ENCODE measurements at places on chromosomes 4 and X. TPM values are rescaled to one million over a fixed set of nuclear protein-coding genes. Genes with fewer than 3 reads are reported as not detected.

DNA sequence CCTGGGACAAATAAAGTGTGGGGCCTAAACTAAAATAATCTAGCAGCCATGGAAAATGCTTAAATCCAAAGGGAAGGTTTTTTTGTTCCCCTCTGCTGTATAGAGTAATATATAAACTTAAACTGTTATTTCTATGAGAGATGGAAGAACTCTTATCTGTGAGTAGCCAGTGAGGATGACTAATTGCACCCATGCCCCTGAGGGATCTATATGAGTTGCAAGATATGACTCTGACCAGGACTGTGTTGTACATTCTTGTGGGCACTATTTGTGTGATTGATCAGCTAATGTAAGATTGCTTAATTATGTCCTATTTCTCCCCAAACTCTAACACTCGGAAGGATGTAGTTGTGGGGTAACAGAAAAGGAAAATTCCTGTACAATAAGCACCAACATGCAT is 35.2 kb upstream of the AMBN start:
- H3K4me1 ChIP-seq, result no peaks in the 10 kb centered on the region
- H3K27ac ChIP-seq, result no peak overlapping the region
- no peaks in the 10 kb centered on the region for H3K27me3 ChIP-seq
- no peak for DNase-seq

GRCh38 chr4:146059151-146059550 is 116.4 kb upstream of the LSM6 start:
- no peak overlapping the region for H3K4me3 ChIP-seq
- no peak for DNase-seq
- H3K27ac ChIP-seq, result no peak overlapping the region

DNA sequence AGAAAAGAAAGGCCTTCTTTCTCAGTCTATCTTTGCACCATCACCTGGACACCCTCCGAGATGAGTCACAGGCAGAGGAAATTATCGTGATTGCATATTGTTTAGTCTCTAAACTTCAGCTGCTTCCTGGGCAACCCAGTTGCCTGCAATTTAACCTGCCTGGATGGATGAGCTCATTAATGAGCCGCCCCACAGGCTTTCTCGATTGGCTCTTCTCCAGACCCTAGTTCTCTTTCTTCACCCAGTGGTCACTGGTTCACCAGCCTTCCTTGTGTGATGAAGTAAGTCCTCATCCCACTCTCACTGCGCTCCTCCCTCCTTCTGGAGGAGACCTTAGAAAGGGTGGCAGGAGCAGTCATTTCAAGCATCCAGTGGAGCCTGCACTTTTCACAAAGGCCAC is 94.4 kb downstream of the SOWAHB start:
- no peaks in the 10 kb centered on the region for H3K36me3 ChIP-seq
- H3K27me3 ChIP-seq, result no peaks in the 10 kb centered on the region
- no peak overlapping the region for H3K4me3 ChIP-seq
- H3K4me1 ChIP-seq, result no peaks in the 10 kb centered on the region
- no peak for DNase-seq

- H3K27me3 ChIP-seq, result no peaks in the 10 kb centered on the region
- no peak for DNase-seq
- H3K4me1 ChIP-seq, result no peaks in the 10 kb centered on the region
These were observed 7.9 kb upstream of the ATRX start for GRCh38 chrX:77793946-77794345.

DNA sequence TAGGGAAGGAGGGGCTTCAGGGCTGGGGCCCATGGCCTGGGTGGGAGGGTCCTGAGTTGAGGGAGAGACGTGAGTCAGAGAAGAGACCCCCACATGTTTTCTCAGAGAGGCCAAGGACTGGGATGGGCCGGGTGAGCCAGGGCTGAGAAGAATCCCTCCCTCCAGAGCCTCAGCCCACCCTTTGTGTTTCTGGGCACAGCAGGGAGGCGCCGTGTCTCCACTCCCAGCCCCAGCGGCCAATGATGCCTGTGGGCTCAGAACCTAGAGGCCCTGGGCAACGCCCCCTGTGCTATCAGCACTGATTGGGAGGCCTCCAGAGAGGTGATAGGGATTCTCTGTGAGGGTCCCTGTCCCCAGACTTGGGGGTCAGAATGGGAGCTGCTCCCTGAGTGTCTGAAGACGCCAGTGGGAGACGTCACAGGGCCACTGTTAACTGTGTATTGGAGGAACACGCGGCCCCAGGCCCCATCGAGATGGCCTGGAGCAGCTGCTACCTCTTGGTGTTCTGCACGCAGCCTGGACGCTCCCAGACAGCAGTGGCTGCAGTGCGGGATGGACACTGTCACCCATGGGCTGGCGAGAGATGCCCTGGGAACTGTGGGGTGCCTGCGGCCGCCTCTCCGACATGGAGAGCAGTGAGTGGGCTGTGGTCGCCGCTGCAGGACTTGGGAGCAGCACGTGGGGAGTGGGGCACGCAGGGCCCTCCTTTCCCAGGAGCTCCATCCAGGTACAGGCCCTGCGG is 8.5 kb downstream of the FGFRL1 start:
- no peak overlapping the region for H3K4me3 ChIP-seq
- no peaks in the 10 kb centered on the region for H3K27me3 ChIP-seq
- H3K36me3 ChIP-seq, result no peaks in the 10 kb centered on the region
- no peaks in the 10 kb centered on the region for H3K4me1 ChIP-seq
- DNase-seq, result no peak
- no peak overlapping the region for H3K27ac ChIP-seq

DNA sequence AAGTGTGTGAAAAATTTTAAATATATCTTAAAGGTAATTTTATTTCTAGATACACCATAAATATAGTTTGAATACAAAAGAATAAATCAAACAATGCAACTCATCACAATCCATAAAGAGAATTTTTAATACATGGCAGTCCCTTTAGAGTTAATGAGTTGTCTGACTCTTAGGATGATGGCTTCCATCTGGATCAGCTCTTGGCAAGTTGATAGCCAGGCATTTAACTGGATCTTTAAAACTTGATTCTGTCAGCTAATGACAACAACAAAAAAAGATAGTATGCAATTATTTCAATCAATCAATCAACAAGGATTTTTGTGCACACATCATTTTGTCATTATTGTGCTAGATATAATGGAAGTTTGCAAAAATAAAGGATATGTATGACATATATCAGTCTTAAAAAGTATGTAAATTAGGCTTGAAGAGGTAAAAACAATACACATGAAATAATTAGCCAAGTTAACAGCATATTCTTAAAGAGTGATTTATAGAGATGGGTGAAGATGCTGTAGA is 174.9 kb upstream of the PCDH18 start:
- DNase-seq, result no peak
- no peak overlapping the region for H3K27ac ChIP-seq
- H3K4me1 ChIP-seq, result no peaks in the 10 kb centered on the region
- no peak overlapping the region for H3K4me3 ChIP-seq

- DNase-seq, result no peak
- H3K27me3 ChIP-seq, result no peaks in the 10 kb centered on the region
- no peak overlapping the region for H3K4me3 ChIP-seq
- H3K36me3 ChIP-seq, result no peaks in the 10 kb centered on the region
- no peak overlapping the region for H3K27ac ChIP-seq
These were observed 27.0 kb downstream of the MAGEE1 start for GRCh38 chrX:76454456-76454927.

DNA sequence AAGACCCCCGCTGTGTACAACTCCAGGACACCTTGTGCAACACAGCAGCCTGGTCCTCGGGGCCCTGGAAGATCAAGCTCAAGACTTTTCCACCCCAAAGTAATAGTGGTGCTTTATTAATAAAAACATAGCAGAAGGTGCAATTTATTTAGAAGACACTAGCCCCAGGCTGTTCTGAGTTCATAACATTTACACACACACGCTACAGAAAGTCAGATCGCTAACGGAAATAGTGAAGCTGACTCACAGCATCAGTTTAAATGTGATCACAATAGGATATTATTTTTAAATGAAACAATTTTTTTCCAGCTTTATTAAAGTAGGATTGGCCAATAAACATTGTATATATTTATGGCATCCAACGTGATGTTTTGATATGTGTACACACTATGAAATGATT is 141.0 kb downstream of the STK32B start:
- no peak overlapping the region for H3K27ac ChIP-seq
- no peaks in the 10 kb centered on the region for H3K27me3 ChIP-seq
- no peak overlapping the region for H3K4me3 ChIP-seq
- no peaks in the 10 kb centered on the region for H3K4me1 ChIP-seq

DNA sequence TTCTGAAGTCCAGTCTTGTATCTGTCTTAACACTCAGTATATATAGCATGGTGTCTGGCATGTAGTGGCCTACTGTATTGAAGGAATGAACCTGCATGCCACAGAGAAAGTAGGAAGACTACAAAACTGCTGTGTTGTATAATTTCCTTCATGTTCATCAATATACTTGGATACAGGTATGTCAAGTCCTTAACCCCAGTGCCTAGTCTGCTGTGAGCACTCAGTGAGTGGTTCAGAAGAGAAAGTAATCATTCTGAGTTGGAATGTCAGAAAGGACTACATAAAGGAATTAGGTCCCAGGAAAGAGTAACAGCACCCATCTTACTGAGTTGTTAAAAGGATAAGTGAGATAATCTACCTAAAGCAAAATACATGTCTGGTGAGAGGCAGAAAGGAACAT is 32.0 kb downstream of the ABCE1 start:
- no peak overlapping the region for H3K4me3 ChIP-seq
- H3K36me3 ChIP-seq, result no peaks in the 10 kb centered on the region
- H3K4me1 ChIP-seq, result no peaks in the 10 kb centered on the region
- H3K27me3 ChIP-seq, result no peaks in the 10 kb centered on the region
- no peak for DNase-seq

DNA sequence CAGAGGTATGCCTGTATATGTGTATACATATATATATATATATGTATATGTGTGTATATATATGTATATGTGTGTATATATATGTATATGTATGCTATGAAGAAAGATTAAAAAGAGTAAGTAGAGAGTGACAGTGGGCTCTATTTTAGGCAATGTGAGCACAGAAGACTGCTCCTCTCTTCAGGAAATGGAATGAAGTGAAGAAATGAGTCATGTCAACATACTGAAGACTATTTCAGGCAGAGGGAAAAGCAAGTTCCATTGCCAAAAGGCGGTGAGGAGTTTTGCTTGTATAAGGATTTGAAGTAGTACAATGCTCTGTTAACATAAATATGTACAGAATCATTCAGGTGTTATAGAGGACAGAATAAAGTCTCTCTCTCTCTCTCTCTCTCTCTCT is 773.2 kb upstream of the FTHL17 start:
- DNase-seq, result no peak
- H3K36me3 ChIP-seq, result no peaks in the 10 kb centered on the region
- H3K4me1 ChIP-seq, result no peaks in the 10 kb centered on the region
- no peak overlapping the region for H3K27ac ChIP-seq
- no peaks in the 10 kb centered on the region for H3K27me3 ChIP-seq
- H3K4me3 ChIP-seq, result no peak overlapping the region

DNA sequence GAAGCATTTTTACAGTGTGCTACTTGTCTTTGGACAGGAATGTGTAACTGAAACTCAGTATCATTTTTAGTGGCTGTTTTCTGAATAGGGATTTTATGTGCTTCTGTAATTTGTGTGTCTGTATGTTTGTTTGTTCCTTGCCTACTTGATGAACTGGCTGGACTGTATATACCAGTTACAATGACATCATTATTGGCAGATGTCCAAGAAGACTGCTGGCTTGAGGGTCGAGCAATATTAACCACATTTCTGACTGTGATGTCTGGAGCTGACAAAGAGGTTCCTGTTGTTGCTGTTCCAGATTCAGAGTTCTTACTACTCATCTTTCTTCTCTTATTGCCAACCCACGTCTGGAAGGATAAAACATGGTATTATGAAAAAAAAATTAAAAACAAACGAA is 33.0 kb downstream of the HDX start:
- H3K36me3 ChIP-seq, result no peaks in the 10 kb centered on the region
- H3K27ac ChIP-seq, result no peak overlapping the region
- no peak overlapping the region for H3K4me3 ChIP-seq
- H3K4me1 ChIP-seq, result no peaks in the 10 kb centered on the region
- no peaks in the 10 kb centered on the region for H3K27me3 ChIP-seq
- DNase-seq, result no peak

- no peaks in the 10 kb centered on the region for H3K4me1 ChIP-seq
- H3K27ac ChIP-seq, result no peak overlapping the region
- H3K27me3 ChIP-seq, result no peaks in the 10 kb centered on the region
- DNase-seq, result no peak
- H3K36me3 ChIP-seq, result no peaks in the 10 kb centered on the region
These were observed 163.9 kb upstream of the LCORL start for GRCh38 chr4:18185491-18185890.

GRCh38 chrX:39729981-39730661 is 367.6 kb downstream of the BCOR start:
- no peaks in the 10 kb centered on the region for H3K36me3 ChIP-seq
- no peak overlapping the region for H3K4me3 ChIP-seq
- H3K4me1 ChIP-seq, result no peaks in the 10 kb centered on the region
- DNase-seq, result no peak
- peaks cover 68% of the 10 kb centered on the region for H3K27me3 ChIP-seq
- H3K27ac ChIP-seq, result no peak overlapping the region

MAGEC3 gene
- total RNA-seq, result 0.44 TPM

EPHA5 gene
- 0.29 TPM for total RNA-seq
